ENCODE measurements at places on chromosomes 1 and 21.

GRCh38 chr1:208506812-208507211, 262.6 kb upstream of the PLXNA2 start:
- no peak for DNase-seq

DNA sequence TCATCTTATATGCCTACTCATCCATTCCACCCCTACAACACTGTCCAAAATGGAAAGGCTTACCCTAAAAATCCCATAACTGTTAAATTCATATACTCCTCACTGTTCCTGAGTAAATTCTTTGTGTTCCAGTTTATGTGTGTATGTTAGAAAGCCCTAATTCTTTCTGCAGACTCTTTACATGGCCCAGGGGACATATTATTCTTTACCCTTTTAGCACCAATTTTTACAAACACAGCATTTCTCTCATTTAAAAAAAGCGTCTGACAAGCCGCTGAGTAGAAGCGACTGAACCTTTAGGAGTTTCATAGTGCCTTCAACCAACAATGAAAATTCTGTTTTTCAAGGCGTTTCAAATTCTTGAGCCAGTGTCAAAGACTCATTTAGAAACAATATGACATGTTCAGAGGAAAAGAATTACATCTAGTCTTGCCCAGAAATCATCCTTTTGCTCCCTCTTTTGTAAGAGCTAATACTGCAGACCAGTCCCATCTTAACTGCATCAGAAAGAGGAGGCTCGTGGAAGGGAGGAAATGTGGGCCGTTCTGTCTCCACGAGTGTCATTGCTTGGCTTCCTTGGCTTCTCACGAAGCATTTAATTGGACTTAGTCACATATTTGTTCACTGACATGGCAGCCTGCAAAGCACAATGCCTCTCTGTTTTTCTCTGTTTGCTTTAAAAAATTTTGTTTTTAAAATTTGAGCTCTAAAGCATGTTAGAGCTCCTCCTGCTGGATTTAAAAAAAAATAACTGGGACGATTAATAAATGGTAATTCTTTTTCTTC, 21.3 kb upstream of the C1orf105 start:
- no peak for DNase-seq

GRCh38 chr1:172121081-172121717, 279.9 kb downstream of the DNM3 start:
- no peak for DNase-seq

DNA sequence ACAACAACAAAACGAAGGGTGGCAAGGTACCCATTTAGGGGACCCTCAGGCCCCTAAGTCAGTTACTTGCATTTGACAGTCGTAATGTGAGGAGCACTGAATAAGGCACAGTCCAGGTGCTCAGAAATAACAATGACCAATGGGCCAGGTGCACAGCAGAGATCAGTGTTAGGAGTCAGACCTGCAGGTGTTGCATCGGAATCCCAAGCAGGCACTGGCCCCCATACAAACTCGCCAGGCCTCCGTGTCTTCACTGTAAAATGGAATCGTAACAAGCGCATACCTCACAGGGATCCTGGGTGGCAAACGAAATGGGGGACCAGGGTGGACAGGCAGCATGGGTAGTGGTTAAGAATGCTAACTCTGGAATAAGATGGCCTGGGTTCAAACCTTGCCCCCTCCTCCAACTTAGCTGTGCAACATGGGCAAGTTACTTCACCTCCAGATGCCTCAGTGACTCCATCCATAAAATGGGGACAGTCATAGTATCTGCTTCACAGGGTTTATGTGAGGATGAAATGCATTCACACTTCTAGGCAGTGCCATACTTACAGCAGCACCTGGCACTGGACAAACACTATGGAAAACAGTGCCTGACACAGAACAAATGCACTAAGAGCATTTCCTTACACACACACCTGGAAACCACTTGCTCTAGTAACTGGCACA, 20.2 kb downstream of the RCAN1 start:
- no peak for DNase-seq

GRCh38 chr1:119954476-119955422, 58.4 kb upstream of the ADAM30 start:
- no peak for DNase-seq

GRCh38 chr1:93588206-93588605, 93.4 kb downstream of the BCAR3 start:
- no peak for DNase-seq

DNA sequence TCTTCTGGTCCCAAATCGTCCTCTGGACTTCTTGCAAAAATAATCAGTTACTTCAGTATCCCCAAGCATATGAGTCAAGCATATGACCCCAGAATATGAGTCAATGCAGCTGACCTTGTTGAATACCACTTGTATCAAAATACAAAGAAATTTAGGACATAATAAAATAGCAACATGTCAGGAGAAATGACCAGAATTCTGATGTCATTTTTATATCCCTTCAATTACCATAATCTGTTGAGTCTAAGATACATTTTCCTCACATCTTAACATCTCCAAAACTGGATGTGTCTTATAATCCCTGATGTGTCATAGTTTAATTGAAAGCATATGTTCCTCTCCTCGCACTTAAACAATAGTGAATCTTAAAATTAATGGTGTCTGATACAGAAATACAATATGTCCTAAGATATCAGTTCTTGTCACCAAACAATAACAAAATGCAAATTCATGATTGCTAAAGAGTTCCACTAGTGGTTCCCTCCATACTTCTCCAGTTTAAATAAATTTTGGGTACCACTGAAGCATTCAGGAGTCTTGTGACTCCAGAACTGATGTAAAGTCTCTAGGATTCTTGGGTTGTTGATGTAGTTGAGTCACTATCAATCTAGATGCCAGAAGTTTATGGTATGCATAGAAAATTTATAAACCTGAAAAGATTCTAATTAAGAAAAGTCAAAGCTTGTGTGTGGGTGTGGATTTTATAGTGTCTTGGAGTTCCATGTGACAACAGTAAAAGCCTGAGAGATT, 41.8 kb downstream of the KIFAP3 start:
- DNase-seq: no peak

DNA sequence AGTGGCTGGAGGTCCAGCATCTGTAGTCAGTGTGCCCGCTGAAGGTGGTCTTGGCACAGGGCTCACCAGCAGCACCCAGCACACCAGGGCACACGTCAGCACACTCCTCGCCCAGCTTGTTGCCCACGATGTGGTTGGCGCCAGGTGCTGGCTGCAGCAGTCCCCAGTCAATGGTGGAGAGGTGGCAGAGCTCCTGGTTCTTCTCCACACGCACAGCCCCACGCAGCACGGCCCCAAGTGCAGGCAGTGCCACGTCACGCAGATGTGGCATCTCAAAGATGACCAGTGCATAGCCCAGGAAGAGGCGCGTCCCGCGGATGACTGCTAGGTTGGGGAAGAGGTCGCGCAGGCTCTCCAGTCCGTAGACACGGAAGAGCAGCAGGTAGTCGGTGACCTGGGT, 5.2 kb downstream of the INSRR start:
- DNase-seq: no peak

GRCh38 chr1:230049731-230050130, 17.3 kb upstream of the GALNT2 start:
- DNase-seq: no peak

- DNase-seq: peak; percentile 55
Measured at GRCh38 chr1:41361495-41362356, 492 bp downstream of the FOXO6 start.

DNA sequence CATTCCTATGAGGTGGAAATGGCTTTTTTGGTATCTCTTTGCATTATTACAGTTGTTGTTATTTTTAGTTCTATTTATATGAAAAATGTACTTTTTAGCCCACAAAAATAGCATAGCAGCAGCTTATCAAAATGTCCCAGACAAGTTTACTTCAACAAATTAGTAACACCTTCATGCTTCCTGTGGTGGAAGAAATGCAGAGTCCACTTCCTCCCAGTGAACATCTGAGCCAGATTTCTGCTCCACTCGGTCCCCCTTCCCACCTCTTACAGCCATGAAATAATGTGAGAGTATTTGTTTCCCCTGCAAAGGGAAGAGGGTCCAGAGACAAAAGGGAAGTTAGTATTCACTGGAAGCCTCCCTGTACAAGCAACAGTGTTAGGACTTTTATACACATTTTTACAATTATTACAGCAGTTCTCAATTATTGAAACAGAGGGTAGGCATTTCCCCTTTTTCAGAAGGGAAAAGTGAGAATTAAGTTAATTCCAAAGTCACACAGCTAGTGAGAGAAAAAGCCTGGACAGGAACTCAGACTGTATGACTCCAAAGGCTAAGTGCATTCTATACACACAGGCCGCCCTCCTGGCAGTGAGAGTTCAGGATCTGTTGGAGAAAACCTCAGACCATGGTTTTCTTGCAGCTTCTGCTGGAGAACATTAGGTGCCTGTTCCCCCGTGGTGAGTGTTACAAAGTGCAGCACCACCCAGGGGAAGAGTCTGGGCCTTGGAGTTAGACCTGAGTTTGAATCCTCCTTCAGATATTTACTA, 126.5 kb downstream of the PBX1 start:
- DNase-seq: no peak

- DNase-seq: no peak
Measured at GRCh38 chr1:40701684-40702083, 10.2 kb downstream of the NFYC start.

- DNase-seq: no peak
Measured at GRCh38 chr1:248622570-248623001, 12.3 kb downstream of the OR2T11 start.

- no peak for DNase-seq
Measured at GRCh38 chr1:156703741-156704140, 1.6 kb downstream of the CRABP2 start.

DNA sequence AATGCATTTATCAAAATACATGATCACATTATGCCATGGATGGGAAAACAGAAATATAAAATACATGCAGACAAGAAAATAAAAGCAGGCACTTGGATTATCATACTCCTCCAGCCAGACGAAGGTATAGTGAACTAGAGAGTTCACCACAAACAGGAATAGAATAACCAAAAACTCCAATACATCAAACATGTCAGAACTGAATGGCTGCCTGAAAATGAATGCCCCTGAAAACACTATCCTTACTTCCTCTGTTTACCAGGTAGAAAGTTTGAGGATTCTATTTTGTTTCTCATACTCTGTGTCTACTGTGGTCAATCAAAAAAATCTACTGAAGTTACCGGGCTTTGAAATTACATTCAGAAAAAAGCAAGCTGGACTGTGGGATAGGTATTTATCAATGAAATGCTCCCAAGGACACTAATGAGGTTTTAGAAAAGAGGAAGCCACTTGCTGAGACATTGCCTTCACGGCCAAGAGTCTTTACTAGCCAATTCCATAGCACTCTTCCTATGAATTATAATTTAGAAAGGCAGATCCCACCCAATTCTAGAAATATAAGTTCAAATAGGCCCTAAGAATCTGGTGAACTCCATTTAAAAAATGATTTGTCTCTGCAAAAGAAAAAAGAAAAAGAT, 197.7 kb downstream of the SMYD3 start:
- no peak for DNase-seq

DNA sequence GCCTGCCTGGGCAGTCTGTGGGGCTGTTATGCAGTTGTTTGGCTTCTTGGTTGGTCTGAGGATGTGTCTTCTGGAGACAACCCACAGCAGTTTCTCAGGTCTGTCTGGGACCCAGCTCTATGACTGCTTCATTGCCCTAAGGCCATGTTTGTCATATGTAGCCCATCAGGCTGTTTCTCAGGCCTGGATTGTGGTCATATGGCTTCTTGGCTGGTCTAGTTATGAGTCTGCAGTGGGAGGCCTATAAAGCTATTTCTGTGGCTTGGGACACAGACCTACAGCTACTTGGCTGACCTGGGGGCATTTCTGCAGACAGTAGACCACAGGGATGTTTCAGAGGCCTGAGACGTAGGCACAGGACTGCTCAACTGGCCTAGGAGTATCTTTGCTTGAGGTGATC, 41.5 kb downstream of the CHIA start:
- DNase-seq: no peak

- no peak for DNase-seq
Measured at GRCh38 chr21:16198546-16198945, 468.8 kb downstream of the USP25 start.

- DNase-seq: no peak
Measured at GRCh38 chr1:59266180-59266926, 30.5 kb upstream of the FGGY start.

DNA sequence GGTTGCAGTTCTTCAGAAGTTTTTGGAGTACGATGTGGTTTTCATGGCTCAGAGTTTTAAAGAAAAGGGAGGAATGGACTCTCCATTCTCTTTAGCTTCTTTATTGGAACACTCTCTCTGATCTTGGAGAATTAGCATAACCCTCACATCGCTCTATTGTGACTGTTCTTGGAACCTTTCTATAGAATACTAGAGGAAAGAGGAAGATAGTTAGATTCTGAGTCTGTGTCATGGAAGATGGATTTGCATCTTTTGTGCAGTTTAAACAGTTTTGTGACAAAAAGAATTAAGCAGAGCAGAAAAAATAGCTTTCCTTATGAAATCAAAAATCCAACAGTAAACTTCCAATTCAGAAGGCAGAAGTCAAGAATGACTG, 61.0 kb downstream of the KCNJ6 start:
- DNase-seq: no peak

DNA sequence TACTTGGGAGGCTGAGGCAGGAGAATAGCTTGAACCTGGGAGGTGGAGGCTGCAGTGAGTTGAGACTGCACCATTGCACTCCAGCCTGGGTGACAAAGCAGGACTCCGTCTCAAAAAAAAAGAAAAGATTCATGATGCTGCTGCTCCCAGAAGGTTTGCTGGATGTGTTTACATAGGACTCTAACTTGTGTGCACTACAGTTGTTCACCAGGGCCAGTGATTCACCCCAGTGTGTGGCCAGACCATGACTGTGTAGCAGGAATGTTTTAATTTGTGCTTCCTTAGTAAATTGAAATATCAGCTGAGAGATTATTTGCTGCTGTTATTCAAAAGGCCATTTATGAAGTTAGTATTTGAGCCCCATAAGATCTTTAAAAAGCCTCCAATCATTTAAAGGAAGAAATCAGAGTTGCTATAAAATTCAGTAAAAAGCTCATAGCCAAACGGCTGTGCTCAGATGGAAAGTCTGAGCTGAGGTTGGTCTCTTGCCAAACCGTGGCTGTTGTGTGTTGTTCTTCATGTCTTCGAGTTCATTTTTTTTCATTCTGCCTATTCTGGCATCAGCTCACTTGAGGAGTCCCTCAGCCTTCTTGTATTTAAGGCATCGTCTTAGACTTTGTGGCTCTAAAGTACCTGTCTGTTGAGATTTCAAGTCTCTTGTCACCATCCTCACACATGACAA, 18.1 kb upstream of the PGD start:
- DNase-seq: no peak

GRCh38 chr1:20604678-20605077, 15.8 kb downstream of the CDA start:
- no peak for DNase-seq

DNA sequence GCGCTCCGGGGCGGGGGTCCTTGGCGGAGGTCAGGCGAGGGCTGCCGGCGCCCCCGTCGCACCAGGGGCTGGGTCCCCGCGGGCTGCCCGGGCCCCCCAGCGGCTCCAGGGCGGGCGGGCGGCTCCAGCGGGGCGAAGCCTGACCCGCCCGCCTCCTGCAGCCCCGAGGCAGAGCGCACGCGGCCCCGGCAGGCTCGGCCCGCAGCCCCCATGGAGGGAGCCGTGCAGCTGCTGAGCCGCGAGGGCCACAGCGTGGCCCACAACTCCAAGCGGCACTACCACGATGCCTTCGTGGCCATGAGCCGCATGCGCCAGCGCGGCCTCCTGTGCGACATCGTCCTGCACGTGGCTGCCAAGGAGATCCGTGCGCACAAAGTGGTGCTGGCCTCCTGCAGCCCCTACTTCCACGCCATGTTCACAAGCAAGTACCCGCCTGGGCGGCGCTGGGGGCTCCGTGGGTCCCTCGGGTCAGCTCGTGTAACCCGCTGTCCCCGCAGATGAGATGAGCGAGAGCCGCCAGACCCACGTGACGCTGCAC, 817 bp downstream of the KLHL17 start:
- no peak for DNase-seq

- peak; percentile 30 for DNase-seq
Measured at GRCh38 chr1:206766251-206766856, 4.2 kb upstream of the IL19 start.
